ENCODE measurements at places on chromosomes 12 and 14.

- DNase-seq: no peak
These were observed 84.9 kb downstream of the CACNA1C start for GRCh38 chr12:2137711-2138110.

DNA sequence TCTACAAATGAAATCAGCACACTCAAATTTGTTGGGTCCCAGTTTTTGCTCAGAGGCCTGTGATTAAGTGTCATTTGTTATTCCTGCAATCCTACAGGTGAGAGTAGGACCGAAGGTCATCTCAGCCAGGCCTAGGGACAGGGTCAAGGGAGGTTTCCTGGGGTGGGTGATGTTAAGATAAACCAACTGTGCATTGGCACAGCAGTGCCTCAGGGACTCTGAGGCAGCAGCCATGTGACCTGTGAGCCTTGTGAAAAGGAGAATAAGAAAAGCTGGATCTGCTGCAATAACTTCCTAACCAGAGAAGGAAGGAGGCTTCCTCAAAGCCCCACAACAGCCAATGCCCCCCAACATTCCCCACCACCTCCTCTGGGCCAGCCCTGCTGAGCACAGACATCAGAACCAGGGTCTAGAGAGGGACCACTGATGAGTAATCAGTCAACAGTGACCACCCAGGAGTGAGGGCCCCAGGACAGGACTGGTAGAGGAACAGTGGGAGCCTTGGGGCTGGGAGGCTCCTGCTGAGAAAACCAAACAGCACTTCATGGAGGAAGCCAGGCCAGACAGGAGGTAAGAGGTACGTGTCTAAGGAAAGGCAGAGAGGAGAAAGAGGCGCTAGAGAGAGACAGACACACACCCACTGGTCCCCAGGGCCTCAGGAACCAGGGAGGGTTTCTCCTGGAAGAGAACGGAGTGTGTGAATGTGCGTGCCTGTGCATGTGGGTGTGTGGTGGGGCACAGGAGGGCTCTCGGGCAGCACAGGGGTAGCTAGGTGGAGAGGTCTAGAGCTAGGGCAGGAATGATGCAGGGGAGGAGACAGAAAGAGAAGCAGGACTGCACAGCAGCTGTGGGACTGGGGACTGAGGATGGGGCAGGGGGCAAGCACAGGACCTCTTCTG is 82.4 kb downstream of the ITPK1 start:
- no peak for DNase-seq

GRCh38 chr12:103811791-103812190 is 29.2 kb downstream of the NT5DC3 start:
- no peak for DNase-seq

DNA sequence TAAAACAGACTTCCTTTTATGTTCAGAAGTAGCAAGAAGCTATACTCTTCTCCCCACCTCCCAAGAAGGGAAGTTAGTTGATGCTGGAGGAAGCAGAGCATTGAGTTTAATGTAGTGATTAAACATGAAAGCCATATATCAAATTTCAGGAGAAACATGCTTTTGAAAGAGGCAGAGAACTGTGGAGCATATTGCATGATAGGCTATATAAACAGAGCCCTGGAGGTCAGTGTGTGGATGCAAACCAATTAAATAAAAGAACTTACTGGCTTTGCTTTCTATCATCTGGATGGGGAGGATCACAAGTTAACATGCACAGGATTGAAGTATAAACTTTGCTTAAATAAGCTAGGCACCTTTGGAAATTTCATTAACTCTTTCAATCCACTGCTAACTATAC is 94.1 kb downstream of the MSRB3 start:
- no peak for DNase-seq

- no peak for DNase-seq
These were observed 119.9 kb upstream of the PLEKHG7 start for GRCh38 chr12:92582893-92583292.

DNA sequence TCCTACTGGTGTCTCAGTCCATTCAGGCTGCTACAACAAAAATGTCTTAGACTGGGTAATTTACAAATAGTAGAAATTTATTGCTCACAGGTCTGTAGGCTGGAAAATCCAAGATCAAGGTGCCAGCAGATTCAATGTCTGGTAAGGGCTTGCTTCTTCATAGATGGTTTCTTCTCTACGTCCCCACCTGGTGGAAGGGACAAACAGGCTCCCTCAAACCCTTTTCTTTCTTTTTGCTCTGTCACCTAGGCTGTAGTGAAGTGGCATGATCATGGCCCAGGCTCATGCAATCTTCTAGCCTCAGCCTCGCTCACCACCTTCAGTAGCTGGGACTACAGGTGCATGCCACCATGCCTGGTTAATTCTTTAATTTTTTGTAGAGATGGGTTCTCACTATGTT is 106.8 kb upstream of the RPH3A start:
- DNase-seq: no peak

GRCh38 chr14:28773861-28774691 is 7.5 kb downstream of the FOXG1 start:
- no peak for DNase-seq

DNA sequence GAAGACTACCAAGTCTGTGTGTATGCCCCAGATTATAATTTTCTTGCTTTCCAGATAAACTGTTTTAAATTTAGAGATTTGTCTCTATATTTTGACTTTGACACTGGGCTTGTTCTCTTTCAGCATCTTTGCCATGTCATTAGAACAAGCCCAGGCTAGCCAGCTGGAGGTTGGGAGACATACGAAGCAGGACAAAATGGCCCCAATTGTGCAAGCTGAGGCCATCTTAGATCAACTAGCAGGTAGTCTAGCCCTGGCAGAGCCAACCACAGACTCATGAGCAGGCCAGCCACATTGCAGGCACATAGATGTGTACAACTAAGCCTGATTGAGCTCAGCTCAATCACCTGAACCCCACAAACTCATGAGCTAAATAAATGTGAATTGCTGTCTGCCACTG is 321.4 kb downstream of the ATP23 start:
- no peak for DNase-seq

GRCh38 chr14:32230695-32231280 is 27.7 kb upstream of the RNU6-8 start:
- DNase-seq: peak; percentile 56

GRCh38 chr14:55914771-55915170 is 203.4 kb upstream of the PELI2 start:
- DNase-seq: no peak

GRCh38 chr12:82671673-82672195 is 15.0 kb upstream of the TMTC2 start:
- no peak for DNase-seq

DNA sequence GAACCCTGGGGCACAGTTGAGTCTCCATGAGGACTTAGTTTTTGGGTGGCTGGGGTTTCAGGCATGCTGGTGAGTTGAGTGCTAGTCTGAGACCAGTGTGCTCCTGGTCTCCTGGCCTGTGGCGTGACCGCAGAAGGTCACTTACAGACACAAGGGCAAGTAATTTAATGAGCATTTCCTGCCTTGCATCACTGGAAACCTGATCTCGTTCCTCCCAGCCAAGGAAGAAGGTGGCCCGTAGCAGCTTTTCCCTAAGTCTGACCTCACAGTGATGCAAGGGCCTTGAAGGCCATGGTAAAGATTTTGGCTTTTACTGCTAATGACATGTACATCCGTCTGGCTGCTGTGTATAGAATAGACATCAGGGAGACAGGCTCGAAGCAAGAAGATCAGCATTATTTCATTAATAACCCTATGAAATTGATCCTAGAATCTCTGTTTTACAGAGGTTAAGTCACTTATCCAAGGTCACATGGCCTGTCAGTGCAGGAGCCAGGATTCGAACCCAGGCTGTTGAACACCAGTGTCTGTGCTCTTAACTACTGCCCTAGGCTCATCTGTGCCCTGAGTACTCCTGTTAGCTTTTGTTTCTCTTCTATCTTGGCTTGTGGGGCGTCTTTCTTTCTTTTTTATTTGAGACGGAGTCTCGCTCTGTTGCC is 4.6 kb downstream of the TMEM120B start:
- DNase-seq: peak; percentile 82

GRCh38 chr14:97602438-97603117 is 805.4 kb downstream of the VRK1 start:
- DNase-seq: no peak

Data from brain microvascular endothelial cell (primary cell).